ENCODE measurements at places on chromosomes 3 and 15.

DNA sequence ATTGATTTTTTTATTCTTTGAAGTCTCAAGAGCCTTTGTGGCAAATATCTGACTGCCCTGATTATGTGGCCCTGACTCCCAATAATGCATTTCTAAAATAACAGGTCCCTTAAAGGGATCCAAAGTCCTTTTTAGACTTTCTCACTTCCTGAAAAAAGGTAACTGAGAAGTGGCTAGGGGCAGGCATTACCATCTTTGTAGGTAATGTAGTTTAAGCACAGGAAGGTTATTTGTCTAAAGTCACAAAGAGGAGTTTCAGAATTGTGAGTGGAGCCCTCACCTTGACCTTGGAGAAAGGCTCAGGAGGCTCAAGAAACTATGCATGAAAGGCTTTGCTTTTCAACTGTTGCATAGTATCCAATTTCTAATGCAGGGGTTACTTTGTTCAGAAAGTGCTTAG lies 142.9 kb upstream of the MRPL3 start:
- H3K27ac ChIP-seq: no peak overlapping the region
- no peaks in the 10 kb centered on the region for H3K27me3 ChIP-seq
- no peaks in the 10 kb centered on the region for H3K36me3 ChIP-seq
- no peak for DNase-seq
- no peak overlapping the region for H3K4me3 ChIP-seq

DNA sequence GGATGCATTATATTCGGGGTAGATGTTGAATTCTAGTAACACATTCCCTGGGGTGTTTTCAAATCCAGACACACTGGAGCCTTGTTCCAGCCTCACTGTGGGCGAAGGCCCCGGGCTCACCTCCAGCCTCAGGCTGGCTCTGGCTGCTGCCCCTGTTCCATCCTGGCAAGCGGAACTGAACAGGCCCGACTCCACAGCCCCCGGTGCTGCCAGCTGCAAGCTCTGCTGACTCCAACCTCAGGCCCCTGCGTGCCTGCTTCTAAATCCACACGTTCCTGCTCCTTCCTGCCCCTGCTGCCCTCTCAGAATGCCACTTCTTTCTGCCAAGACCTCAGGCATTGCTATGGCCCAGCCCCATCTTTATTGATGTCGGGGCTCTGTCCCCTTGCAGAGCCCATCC lies 90.6 kb downstream of the LIPC start:
- no peak for DNase-seq
- peak overlapping the region; percentile 87 for H3K27ac ChIP-seq
- H3K4me1 ChIP-seq: peaks cover 65% of the 10 kb centered on the region
- H3K36me3 ChIP-seq: no peaks in the 10 kb centered on the region
- H3K27me3 ChIP-seq: no peaks in the 10 kb centered on the region
- no peak overlapping the region for H3K4me3 ChIP-seq

DNA sequence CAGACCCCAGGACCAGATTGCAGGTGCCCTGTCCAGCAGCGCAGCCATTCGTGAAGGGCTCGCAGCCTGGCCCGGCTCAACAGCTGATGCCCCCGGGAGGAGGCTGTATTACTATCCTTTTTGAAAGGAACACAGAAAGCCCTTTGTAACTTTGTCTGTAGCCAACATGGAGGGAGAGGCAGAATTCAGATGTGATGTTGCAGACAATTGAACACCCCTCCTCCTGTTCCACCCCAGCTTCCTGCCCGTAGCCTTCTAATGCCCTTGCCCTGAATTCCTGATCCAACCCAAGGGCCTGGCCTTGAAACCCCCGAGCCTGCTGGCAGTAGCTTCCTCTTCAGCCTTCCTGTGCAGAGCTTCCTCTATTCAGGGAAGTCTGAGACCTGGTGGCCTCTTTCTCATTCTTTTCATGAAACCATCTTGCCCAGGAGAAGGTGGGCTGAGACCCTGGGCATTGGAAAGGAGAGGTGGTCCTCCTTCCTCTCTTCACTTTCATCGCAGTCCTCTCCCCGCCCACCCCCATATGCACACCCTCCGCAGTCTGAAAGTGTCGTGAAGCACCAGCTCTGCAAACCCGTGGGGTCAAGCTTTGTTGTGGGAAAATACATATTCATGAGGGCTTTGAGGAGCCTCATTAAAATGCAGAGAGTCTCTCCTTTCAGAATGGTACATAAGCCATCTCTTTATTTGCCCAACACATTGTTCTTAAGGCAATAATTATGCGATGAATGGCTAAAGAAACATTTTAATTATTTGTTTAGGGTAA lies 109.2 kb downstream of the APBA2 start:
- H3K4me3 ChIP-seq: no peak overlapping the region
- no peak for DNase-seq
- H3K27ac ChIP-seq: no peak overlapping the region
- H3K36me3 ChIP-seq: no peaks in the 10 kb centered on the region
- H3K4me1 ChIP-seq: peaks cover 12% of the 10 kb centered on the region

DNA sequence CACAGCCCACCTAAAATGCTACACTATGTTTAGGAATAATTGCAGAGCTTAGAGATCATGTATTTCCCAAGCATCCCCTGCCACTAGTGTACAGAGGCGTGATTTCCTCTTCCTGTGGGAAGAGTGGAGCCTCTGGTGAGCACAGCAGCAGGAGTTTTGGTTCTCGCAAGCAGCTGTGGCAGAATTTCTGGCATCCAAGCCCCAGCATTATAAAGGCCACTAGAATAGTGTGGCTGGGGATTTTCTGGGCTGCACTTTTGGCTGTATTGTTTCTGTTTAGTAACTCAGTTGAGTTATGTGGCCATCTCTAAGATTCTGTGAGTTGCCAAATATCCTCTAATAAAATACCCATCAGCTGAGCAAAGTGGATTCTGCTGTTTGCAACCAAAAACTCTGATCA lies 64.7 kb downstream of the GPR176 start:
- H3K36me3 ChIP-seq: no peaks in the 10 kb centered on the region
- no peak overlapping the region for H3K27ac ChIP-seq
- H3K4me1 ChIP-seq: peaks cover 10% of the 10 kb centered on the region
- DNase-seq: no peak
- no peaks in the 10 kb centered on the region for H3K27me3 ChIP-seq
- no peak overlapping the region for H3K4me3 ChIP-seq

- no peaks in the 10 kb centered on the region for H3K27me3 ChIP-seq
- no peak overlapping the region for H3K27ac ChIP-seq
- H3K4me3 ChIP-seq: no peak overlapping the region
- no peak for DNase-seq
Observed at GRCh38 chr15:95932141-95932540, 398.4 kb upstream of the NR2F2 start.

- H3K27ac ChIP-seq: no peak overlapping the region
- no peak overlapping the region for H3K4me3 ChIP-seq
- no peak for DNase-seq
- H3K36me3 ChIP-seq: no peaks in the 10 kb centered on the region
- H3K4me1 ChIP-seq: peaks cover 4% of the 10 kb centered on the region
Observed at GRCh38 chr15:89646416-89647141, 8.7 kb downstream of the KIF7 start.

DNA sequence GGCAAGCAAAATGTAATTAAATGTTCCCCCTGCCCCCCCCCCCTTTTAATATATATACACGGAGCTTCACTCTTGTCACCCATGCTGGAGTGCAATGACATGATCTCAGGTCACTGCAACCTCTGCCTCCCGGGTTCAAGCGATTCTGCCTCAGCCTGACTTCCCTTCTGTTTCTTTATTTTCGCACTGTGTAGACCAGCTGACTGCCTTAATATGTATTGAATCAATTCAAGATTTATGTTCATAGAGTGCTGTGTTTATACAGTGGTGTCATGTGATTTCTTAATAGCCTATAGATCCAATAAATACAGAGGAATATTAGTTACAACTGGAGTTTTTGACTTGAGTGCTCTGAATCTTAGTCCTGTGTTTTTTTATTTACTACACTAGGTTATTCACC lies 39.0 kb downstream of the SLC25A36 start:
- H3K27ac ChIP-seq: no peak overlapping the region
- DNase-seq: no peak
- peaks cover 9% of the 10 kb centered on the region for H3K36me3 ChIP-seq
- H3K4me1 ChIP-seq: no peaks in the 10 kb centered on the region

DNA sequence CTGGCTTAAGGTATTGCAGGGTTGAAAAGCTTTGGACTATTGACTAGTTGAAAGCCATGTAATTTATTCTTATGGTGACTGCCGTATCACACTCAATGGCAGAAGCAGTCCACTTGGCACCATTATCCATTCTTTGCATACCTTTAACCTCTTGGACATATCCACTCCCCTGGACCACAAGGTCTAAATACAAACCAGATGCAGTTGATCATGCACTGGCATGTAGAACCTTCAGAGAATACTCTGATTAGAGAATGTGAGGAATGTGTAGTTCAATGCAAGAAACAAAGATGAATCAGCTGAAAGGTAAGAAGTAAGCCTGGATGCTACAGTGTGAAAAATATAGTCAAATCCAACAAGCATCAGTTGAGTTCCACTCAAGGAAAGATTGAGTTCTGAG lies 93.1 kb downstream of the FRMD5 start:
- H3K4me1 ChIP-seq: no peaks in the 10 kb centered on the region
- H3K36me3 ChIP-seq: no peaks in the 10 kb centered on the region
- DNase-seq: no peak

DNA sequence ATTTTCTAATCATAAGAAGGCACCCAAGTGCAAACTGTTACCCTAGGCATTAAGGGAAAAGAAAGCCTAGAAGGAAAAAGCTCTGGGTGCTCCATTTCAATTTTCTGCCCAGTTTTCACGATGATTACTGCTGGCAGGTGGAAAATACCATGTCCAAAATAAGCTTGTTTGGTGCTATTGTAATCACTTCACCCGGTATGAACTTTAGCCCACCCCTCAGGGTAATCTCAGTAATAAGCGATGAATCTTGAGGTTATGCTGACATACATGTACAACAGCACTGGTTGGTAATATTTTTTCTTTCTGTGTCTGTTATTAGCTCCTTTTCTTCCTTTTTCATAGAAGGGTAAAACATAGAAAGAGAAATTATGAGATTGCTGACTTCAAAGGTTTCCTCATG lies 88.6 kb upstream of the MEX3B start:
- no peak for DNase-seq
- no peaks in the 10 kb centered on the region for H3K27me3 ChIP-seq
- H3K27ac ChIP-seq: no peak overlapping the region
- H3K4me3 ChIP-seq: no peak overlapping the region
- H3K4me1 ChIP-seq: no peaks in the 10 kb centered on the region
- H3K36me3 ChIP-seq: peaks cover 26% of the 10 kb centered on the region

DNA sequence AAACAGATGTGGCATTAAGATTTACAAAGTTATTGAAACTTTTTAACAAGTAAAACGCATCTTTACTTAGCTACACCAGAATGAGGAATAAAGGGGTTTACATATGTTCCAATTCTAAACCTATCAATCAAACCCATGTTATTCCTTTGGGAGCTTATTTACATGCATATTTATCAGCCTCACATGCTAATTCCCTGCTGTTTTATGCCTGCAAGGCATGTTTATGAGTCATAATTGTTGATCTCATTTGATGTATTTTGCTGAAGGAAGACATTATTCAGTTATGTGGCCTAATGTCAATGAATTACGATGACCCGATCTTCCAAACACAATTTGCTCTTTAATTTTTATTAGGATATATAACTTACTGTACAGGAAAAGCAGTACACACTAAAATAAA lies 272.9 kb downstream of the TBC1D5 start:
- H3K4me1 ChIP-seq: no peaks in the 10 kb centered on the region
- DNase-seq: no peak
- H3K4me3 ChIP-seq: no peak overlapping the region
- H3K27ac ChIP-seq: no peak overlapping the region

GRCh38 chr15:67108122-67108961 lies 42.9 kb downstream of the SMAD3 start:
- H3K4me1 ChIP-seq: peaks cover 75% of the 10 kb centered on the region
- no peak for DNase-seq
- no peak overlapping the region for H3K27ac ChIP-seq
- H3K36me3 ChIP-seq: no peaks in the 10 kb centered on the region
- no peak overlapping the region for H3K4me3 ChIP-seq
- no peaks in the 10 kb centered on the region for H3K27me3 ChIP-seq

- H3K36me3 ChIP-seq: no peaks in the 10 kb centered on the region
- no peaks in the 10 kb centered on the region for H3K4me1 ChIP-seq
- no peaks in the 10 kb centered on the region for H3K27me3 ChIP-seq
- DNase-seq: no peak
- no peak overlapping the region for H3K27ac ChIP-seq
Observed at GRCh38 chr3:97515076-97515475, 249.5 kb upstream of the ARL6 start.
